Sigmoid colon (tissue), 7 donors: ENCODE measurements at places on chromosomes 1 and 21. TPM values are rescaled to one million over a fixed set of nuclear protein-coding genes. Genes with fewer than 3 reads are reported as not detected.

GRCh38 chr1:25197982-25198662 lies 34.2 kb downstream of the SYF2 start:
- H3K36me3 ChIP-seq: no peaks in the 10 kb centered on the region
- no peaks in the 10 kb centered on the region for H3K27me3 ChIP-seq
- H3K4me1 ChIP-seq: no peaks in the 10 kb centered on the region
- DNase-seq: no peak
- H3K27ac ChIP-seq: no peak overlapping the region
- H3K4me3 ChIP-seq: no peak overlapping the region

DNA sequence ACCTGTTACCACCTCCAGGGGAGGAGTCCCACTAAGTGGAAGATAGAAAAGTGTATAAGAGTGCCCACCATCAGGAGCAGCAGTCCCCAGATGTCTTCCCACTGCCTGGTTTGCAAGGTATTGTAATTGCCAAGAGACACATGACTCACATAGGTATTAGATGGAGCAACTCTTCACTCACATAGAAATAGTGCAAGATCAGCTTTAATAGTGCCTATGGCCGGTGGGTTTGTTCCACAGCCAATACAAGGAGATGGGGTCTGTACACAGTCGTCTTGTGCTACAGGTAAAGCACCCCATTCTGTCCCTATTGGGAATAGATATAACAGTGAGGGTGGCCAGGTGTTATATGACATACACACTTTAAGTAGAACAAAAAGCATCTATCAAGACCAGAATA lies 18.6 kb upstream of the GBP5 start:
- no peak overlapping the region for H3K4me3 ChIP-seq
- peaks cover 10% of the 10 kb centered on the region for H3K4me1 ChIP-seq
- no peak overlapping the region for H3K27ac ChIP-seq

DNA sequence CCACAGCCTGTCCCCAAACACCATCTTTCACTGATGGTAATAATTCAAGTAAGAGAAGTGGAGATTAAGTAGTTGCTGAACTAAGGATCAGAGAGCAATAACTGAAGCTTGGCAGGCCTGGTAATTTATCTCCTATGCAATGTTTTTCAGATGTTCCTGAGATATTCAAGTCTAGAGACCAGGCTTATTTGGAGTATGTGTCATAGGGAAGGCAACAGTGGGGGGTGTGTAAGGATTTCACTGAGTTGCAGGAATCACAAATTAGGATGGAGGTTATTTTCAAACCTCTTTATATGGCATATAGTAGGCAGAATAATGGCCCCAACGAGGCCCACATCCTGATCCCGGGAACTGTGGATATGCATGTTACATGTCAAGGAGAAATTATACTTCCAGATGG lies 171.7 kb downstream of the KCNJ6 start:
- H3K27ac ChIP-seq: no peak overlapping the region
- H3K4me1 ChIP-seq: no peaks in the 10 kb centered on the region
- H3K36me3 ChIP-seq: no peaks in the 10 kb centered on the region
- no peaks in the 10 kb centered on the region for H3K27me3 ChIP-seq
- DNase-seq: no peak

GRCh38 chr1:226820941-226821718 lies 49.3 kb upstream of the PSEN2 start:
- H3K27me3 ChIP-seq: no peaks in the 10 kb centered on the region
- H3K4me1 ChIP-seq: peaks cover 34% of the 10 kb centered on the region
- peak; percentile 99 for DNase-seq
- H3K36me3 ChIP-seq: no peaks in the 10 kb centered on the region
- peak overlapping the region; percentile 93 for H3K27ac ChIP-seq
- H3K4me3 ChIP-seq: no peak overlapping the region

GRCh38 chr1:37085393-37085792 lies 51.1 kb upstream of the GRIK3 start:
- H3K4me1 ChIP-seq: no peaks in the 10 kb centered on the region
- H3K4me3 ChIP-seq: no peak overlapping the region
- DNase-seq: no peak
- no peaks in the 10 kb centered on the region for H3K36me3 ChIP-seq

DNA sequence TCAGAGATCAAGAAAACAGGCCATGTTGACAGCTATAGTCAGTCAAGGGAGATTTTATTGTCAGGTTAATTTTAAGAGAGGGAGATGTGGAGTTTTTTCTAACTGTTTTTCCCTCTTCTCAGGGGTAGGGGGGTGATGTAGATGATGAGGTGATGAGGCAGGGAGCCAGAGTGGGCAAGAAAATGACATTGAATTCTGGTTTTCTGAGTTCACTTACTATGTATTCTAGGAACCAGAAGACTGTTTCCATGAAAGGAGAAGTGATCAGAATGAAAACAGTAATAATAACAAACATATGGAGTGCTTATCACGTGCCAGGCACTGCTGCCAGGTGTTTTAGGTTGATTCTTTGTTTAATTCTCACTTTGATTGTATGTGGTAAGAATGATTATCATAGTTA lies 40.2 kb downstream of the CASQ2 start:
- no peak for DNase-seq
- H3K4me1 ChIP-seq: peaks cover 11% of the 10 kb centered on the region
- H3K27ac ChIP-seq: peak overlapping the region; percentile 64
- H3K4me3 ChIP-seq: no peak overlapping the region
- H3K27me3 ChIP-seq: no peaks in the 10 kb centered on the region
- no peaks in the 10 kb centered on the region for H3K36me3 ChIP-seq

OR6F1 gene
- not detected for total RNA-seq

GSTM4 gene
- total RNA-seq: 31.4 TPM

SLC66A1 gene
- total RNA-seq: 15.2 TPM

NBPF10 gene
- 0.71 TPM for total RNA-seq

C1orf141 gene
- total RNA-seq: not detected

SPRR2E gene
- not detected for total RNA-seq
